ENCODE measurements at places on chromosomes 16 and 17.
A peak's percentile ranks its signal among the peaks of the same experiment; 100 is the strongest.

DNA sequence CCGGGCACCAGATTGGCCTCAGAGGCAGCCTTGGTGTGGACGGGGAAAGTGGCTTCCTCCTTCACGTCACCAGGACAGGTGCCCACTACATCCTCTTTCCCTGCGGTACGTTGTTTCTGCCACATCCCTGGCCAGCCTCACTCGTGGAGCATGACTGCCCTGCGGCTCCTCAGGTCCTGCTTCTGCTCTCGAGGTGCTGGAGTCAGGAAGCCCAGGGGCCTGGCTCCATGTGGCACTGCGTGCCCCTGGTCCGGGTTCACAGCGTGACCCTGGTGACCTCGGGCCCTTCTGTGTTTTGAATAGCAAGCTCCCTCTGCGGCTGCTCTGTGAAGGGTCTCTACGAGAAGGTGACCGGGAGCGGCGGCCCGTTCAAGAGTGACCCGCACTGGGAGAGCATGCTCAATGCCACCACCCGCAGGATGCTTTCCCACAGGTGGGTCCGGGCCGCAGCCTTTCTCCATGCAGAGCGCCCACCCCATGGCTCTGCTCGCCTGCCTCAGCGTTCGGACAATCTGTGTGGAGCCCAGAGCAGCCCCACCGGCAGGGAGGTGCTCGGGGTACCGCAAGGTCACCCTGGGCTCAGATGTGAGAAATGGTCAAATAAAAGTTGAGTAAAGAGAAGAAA, 13.5 kb downstream of the RGS11 start:
- no peak for DNase-seq

GRCh38 chr16:9372934-9373890, 281.8 kb downstream of the HAPSTR1 start:
- no peak for DNase-seq

GRCh38 chr17:61474934-61475333, 22.7 kb downstream of the TBX4 start:
- DNase-seq, result no peak

DNA sequence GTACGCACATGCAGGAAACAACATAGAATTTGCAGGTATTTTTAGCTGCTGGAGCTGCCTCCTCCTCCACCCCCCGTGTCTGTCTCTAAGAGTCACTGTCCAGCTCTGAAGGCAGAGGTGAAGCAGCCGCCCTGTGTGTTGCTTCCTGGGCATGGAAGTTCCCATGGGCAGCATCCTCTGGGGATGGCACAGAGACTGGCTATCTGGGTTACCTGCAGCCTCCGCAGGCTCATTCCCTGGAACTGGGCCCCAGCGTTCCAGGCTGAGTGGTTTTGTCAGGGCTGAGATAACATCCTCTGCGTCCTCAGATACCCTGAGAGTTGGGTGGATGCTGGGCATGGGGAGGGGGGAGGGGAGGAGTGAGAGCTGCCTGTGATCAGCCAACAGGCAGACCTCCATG, 41.5 kb upstream of the MRTFB start:
- DNase-seq, result no peak

GRCh38 chr17:1561420-1562175, 994 bp downstream of the PITPNA start:
- DNase-seq, result peak; percentile 32

GRCh38 chr17:55727920-55728319, 5.3 kb upstream of the TMEM100 start:
- DNase-seq, result no peak

- no peak for DNase-seq
These were observed 64.1 kb upstream of the LGALS9 start for GRCh38 chr17:27566671-27567562.

DNA sequence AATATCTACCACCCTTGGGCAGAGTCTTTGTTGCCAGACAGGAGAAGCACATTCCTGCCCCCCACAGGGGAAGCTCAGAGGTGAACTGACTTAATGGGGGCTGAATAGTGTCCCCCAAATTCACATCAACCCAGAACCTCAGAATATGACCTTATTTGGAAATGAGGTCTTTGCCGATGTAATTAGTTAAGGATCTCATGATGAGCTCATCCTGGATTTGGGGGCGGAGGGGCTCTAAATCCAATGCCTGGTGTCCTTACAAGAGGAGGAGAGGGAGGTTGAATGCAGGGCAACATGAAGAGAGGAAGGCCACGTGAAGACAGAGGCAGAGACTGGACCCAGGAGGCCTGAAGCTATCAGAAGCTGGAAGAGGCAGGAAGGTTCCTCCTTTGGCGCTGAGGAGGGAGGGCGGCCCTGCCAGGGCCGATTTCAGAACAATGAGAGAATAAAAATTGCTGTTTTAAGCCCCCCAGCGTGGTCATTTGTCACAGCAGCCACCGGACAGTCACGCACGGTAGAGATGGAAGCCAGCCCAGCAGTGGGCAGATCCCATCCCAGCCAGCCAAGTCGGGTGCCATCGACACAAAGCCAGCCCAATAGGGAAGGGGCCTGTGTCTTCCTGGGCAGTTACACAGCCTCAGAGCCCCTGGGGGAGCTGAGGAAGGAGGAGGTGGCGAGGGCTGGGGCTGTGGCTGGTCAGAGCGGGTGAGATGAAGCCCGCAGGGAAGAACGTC, 21.3 kb downstream of the C16orf74 start:
- DNase-seq, result no peak

DNA sequence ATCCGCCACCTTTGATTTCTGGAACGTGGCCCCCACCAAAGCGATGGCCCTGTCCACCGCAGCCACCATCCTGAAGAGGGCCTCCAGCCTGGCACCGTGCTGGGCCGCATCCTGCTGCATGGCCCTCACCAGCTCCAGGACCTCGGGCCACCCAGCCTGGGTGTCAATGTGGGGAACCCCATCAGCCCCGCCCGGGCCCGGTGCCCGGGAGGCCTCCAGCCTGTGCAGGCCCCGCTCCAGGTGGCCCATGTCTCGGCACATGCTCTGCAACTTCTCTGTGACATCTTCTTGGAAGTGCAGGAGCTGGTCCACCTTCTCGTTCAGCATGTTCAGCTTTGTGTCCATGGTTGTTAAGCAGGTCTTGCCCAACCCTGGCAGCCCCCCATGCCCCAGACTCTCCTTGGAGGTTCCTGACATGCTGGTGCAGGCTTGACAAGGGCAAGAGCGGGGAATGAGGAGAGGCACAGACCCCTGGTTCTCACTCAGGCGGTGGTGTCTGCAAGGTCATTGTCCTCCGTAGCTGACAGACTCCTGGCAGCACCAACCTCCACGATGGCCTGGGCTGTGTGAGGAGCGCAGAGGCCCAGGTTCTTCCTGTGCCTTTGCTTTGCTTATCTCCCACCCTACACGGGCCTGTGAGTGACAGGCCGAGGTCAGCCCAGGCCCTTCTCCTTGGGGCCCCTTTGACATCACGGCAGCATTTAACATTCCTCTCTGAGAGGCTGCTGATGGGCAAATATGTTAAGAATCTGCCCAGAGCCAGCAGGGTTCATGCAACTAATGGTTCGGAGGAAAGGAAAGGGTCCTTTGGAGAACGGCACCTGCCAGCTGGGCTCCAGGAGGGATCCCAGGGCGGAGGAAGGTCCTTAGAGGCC, at the start of gene MYLK3:
MYLK3 (minus strand) TSS at position 568 of the 875 bp plus-strand sequence; CDS start at position 417, 151 bp downstream.
- DNase-seq, result no peak

DNA sequence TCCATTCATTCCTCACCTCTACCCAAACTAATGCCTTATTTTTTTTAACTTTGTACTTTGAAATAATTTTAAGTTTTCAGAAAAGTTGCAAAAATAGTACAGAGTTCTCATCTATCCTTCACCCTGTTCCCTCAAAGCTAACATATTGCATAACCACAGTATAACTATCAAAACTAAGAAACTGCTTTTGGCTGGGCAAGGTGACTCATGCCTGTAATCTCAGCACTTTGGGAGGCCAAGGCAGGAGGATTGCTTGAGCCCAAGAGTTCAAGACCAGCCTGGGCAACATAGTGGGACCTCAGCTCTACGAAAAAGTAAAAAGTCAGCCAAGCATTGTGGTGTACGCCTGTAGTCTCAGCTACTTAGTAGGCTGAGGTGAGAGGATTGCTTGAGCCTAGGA, 147.7 kb downstream of the SKAP1 start:
- DNase-seq, result no peak

- DNase-seq, result no peak
These were observed 61.4 kb downstream of the AMFR start for GRCh38 chr16:56363781-56364565.

DNA sequence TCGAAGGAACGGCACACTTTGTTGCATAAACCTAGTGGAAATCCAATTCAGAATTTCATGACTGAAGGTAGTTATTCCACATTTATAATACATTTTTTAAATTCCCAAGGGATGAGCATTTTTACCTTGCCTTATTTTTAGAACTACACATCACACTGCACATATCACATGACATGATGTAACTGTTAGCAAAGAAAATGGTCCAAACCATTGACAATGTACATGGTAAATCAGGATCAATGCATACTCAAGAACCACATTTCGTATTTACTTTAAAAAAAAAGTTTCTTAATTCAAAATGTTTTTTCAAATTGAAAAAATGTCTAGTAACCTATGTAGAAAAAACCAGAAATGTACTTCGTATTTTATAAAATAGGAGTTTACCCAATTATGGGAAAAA, 2.5 kb downstream of the KANSL1 start:
- DNase-seq, result no peak

GRCh38 chr16:78836802-78837491, 737.5 kb downstream of the WWOX start:
- DNase-seq, result no peak

GRCh38 chr16:79089735-79090284, 510.7 kb downstream of the MAF start:
- DNase-seq, result no peak

GRCh38 chr16:84240455-84240854, 643 bp upstream of the KCNG4 start:
- no peak for DNase-seq

DNA sequence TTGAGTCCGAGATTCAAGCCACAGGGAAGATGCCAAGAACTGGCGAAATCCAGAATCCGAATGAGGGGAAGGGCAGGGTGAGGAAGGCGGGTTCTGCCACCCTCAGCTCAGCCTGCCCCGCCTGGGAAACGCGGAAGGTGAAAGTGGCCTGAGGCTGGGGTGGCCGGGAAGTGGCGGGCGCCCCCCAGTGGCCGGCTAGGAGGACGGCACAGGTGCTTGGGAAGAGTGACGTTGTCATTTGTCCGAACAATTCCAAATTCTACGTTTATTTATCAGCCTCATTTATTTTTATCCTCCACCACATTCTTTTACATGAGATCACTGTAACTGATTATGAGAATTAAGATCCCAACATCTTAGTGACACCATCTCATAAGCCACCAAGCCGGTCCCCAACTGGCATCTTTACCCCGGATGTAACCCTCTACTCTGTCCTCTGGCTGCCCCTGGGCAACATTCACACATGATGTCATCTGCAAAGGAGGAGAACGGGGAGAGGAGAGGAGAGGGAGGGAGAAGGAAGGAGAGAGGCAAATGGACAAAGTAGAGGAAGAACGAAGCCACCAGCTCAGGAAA, 21.3 kb downstream of the SRCIN1 start:
- DNase-seq, result peak; percentile 60

DNA sequence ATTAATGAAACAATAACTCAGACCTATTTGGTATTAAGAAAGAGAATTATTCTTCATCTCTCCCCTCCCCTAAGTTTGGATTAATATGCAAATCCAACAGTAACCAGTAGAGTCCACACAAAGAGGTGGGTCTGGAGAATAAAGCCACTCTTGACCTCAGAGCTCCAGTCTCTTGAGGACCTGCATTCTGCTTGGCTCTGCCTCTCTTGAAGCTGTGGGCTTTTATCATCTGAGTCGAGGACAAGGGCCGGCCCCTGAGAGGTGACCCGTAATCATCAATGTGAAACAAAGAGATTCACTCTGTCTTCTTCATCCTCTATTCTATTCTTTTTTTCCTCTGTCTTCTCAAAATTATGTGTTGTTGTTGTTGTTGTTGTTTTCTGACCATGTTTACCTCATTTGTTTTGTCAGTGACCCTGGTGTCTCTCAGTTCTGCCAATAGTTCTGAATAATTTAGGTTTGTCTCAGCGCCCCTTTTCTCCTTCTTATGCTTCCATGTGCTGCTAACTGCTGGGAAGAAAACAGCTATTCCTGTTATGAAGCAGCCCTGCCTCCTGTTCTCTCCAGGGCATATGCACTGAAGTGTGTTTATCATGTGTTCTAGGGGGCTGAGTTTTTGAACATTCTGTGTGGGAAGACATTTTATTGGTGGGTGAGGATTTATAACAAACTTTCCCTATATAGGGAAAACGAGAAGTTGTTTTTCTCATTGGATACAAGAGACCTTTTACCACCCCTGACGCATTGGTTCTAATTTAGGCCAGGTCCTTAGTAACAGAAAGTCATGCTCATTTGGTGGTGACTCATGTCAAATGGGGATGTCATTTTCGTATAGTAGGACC, 135.8 kb downstream of the TRIM37 start:
- DNase-seq, result no peak

GRCh38 chr16:883340-883739, 82.8 kb upstream of the GNG13 start:
- no peak for DNase-seq

DNA sequence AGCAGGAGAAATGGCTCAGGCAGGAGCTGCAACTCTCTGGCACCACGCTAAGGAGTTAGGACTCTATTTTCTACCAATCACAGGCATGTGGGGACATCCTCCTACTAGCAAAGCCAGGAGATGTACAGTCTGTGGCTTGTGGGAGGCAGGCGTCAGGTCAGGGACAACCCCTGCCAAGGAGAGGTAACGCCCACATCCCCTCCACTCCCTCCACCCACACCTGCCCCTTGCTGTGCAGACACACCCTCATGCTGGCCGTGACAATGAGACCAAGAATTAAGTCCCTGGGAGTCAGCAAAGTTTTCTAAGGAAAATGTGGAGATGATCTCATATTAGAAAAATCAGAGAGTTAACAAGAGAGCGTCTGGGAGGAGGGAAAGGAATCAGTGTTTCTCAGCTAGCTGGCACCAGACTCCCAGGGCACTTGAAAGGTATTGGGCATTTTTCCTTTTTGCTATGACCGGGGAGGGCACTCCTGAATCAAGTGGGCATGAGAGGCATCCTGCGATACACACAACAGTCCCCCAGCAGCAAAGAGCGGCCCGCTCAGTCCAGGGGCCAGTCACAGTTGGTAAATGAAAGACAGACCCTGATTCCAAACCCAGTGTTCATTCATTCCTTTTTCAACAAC, 87.3 kb upstream of the RPL38 start:
- no peak for DNase-seq

Measured in stimulated activated CD4-positive, alpha-beta T cell treated with anti-CD3 and anti-CD28 coated beads, Interleukin-4, amount 100 ng/mL, for 48 hours (primary cell).